NCI-H187 treated with DMSO at 0.1 percent for 48 hours (cell line): ENCODE measurements at places on chromosomes 7 and 10.

- DNase-seq = no peak
Observed at GRCh38 chr7:90830308-90830707, 234.2 kb downstream of the CDK14 start.

DNA sequence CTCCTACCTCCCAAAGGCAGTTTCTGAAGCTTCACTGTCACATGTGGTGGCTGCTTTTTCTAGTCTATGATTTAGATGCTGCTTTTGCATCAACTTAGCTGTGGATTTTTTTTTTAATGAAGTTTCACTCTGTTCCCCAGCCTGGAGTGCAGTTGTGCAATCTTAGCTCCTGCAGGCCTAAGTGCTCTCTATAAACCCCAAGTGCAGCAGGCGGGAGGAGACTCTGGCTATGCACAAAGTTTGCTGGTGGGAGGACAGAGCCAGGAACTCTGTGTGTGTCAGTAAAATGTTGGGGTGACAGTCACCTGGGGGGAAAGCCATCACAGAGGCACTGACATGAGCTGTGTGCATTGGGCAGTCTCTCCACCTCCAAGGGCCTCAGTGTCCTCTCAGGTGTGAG is 138.8 kb upstream of the FAM20C start:
- no peak for DNase-seq

GRCh38 chr10:69856601-69857166 is 55.0 kb downstream of the COL13A1 start:
- DNase-seq = no peak

DNA sequence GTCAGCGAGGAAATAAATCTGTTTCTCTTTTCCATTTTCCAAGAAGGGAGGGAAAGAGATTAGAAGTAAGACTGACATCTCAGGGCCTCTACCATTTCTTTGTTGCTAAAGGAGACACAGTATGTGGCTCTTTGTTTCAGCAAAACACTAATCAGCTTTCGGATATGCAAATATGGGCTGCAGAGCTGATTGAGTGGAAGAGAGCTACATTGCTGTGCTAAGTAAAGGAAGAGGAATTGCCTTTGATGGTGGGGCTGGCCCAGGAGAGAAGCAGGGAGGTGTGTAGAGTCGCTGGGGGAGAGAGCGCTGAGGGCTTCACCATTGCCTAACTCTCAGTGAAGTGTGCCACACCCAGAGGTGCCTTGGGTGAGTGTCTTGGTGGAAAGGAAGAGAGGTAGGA is 284.8 kb downstream of the SDK1 start:
- no peak for DNase-seq

GRCh38 chr7:28961972-28962371 is 3.8 kb upstream of the TRIL start:
- no peak for DNase-seq

DNA sequence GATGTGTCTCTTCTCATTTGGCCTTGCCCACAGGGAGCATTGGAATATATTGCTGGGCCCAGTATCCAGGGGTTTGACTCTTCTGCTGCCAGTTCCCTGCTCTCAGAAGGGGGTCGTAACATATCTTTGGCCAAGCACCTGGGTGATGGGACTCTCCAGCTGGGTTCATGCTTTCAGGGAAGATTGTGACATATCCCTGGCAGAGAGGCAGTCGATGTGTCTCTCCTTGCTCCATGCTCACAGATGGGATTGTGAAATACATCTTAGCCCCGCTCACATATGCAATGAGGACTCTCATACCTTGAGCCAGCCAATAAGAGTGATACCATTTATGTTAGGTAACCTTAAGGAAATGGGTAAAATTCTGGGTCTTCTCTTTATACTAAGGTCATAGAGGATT is 39.2 kb upstream of the ZNF680 start:
- no peak for DNase-seq

DNA sequence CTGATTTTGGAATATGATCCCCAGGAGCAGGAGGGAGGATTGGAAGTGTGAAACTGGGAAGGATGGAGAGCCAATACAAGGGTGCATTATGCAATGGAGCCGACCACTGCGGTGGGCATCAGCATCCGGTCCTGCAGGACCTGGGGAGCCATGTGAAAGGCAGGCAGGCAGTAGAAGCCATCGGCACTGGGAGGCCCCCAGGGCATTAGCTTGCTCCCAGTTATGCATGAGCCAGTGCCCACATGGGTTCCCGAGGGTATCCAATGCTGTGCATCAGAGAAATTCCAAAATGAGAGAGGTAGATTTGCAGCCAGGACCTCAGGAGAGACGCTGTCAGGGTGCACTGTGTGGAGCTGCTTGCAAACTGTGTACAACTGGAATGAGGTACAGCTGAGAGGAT is 8.7 kb upstream of the KCP start:
- DNase-seq = no peak

- no peak for DNase-seq
Observed at GRCh38 chr10:9625304-9625703, 1392.4 kb upstream of the CELF2 start.

DNA sequence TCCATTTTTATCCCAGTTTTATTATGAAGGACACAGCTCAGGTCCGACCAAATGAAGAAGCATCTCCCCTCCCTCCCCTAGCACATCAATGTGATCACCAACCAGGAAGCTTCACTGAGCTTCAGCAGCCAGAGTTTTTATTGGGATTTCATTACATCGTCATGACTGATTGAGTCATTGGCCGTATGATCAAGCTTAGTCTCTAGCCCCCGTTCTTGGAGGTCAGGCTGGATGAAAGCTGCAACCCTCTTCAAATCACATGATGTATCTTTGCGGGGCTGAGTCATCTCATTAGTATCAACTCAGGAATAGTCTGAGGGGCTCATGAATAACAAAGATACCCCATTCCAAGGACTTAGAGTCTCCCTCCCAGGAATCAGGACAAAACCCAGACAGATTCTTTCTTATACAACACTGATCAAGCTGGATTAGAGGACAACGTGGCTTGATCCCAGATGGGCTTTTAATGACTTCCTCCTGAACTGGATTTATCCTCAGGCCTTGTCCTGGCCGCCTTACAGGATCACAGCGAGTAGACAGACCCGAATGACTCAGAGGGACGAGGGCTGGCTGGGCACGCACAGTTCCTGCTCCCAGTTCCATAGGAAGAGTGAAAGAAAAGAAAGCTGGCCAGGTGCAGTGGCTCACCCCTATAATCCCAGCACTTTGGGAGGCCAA is 14.5 kb downstream of the LIMK1 start:
- no peak for DNase-seq

DNA sequence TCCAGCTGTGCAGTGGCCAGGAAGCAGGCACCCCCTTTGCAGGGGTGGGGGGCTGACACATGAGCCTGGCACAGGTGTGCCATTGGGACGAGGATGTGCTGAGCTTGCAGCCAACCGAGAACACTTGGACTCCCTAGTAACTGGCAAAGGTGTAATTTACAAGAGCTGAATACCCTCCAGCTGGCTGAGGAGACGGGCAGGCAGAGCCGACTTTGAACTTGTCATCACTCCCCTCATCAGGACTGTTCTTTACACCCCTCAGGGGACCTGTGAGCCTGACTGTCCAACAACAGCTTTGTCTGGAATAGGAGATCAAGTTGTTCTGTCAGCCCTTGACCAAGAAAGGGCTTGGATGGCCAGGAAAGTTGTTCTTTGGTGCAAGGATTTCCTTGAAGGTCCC is 61.2 kb downstream of the CDH23 start:
- DNase-seq = no peak

DNA sequence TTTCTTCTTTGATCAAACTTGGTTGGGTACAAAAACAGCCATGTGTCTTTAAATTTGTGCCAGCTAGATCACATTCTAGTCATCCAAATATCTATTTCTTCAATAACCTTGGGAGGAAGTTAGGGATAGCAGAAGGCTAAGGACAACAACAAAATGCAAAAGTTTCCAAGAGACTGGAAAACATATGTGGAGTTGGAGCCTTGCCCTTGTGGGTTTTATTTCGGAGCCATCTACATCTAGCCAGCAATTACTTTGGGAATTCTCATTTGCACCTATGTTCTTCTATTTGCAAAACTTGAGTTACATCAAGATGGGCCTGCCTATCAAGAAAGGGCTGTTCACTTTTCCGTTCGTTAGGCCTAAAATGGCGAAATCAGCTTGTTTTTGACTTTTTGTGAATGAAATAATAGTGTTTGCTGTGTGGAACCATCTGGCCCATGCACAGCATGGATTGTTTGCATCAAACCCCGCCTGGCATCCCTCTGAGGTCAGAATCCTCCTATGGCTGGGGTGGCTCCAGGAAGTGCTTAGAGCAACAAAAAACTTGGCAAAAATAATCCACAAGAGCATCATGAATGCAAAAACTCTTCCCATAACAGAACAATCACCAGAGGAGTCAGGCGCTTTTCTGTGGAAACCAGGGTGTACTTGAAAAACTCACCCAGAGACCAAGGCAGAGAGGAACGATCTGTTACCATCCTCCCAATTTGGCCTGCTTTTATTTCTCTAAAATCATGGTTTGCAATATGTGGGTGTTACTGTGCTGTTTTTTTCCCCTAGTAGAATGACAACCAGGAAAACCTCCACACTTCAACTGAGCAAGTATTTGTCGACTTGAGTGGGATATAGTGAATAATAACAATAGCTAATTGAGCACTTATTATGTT is 36.2 kb upstream of the XPNPEP1 start:
- no peak for DNase-seq

DNA sequence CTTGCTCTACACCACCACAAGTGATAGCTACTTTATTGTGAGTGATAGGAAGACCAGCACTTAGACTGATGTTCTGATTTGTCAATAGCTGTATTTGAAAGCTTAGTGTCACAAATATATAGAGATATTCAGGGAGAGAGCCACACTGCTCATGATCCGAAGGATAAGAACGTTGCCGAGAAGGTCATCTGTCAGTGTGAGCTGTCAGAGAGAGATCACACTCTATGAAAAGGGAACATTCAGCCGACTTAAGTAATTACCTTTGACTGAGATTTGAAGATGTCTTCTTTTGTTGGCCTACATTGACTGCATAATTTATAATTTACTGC is 322.6 kb downstream of the TFEC start:
- no peak for DNase-seq

DNA sequence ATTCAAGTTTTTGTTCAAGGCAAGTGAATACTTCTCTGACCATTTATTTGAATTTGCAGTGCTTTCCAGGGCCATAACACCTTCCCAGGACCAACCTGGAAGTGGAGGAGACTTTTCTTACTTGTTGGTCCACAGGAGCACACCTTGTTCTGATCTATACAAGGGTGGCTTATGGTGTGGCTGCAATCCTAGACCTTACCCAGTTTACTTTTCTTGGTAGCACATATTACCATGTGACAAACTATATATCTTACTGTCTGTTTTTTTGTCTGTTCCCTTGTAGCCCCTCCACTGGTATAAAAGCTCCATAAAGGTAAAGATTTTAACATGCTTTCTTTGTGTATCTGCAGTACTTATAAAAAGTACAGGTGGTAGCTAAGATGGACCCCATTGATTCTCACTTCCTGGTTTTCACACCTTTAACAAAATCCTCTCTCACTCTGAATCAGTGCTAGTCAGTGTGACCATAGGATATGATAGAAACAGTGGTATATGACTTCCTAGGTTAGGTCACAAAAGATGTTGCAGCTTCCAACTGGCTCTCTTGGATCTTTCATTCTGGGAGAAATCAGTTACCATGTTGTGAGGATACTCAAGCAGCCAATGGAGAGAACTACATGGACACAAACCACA is 5.6 kb upstream of the ASB4 start:
- no peak for DNase-seq

DNA sequence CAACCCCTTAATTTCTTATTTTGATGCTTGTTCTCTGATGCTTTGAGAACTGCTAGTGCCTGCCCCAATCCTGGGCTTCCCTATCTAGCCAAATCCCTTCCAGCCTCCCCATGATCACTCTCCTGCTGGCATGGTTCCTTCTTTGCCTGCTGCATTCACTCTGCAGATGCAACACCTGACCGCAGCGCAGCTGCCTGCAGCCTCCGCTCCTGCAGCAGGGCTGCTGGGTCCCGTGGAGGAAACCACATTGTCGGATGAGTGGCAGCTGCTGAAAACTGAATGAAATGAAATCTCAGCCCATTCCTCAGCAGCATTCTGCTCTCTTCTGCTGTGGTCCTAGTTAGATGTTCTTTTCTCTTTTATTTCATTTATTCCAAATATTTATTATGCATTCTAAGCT is 320.3 kb downstream of the CCDC3 start:
- no peak for DNase-seq

DNA sequence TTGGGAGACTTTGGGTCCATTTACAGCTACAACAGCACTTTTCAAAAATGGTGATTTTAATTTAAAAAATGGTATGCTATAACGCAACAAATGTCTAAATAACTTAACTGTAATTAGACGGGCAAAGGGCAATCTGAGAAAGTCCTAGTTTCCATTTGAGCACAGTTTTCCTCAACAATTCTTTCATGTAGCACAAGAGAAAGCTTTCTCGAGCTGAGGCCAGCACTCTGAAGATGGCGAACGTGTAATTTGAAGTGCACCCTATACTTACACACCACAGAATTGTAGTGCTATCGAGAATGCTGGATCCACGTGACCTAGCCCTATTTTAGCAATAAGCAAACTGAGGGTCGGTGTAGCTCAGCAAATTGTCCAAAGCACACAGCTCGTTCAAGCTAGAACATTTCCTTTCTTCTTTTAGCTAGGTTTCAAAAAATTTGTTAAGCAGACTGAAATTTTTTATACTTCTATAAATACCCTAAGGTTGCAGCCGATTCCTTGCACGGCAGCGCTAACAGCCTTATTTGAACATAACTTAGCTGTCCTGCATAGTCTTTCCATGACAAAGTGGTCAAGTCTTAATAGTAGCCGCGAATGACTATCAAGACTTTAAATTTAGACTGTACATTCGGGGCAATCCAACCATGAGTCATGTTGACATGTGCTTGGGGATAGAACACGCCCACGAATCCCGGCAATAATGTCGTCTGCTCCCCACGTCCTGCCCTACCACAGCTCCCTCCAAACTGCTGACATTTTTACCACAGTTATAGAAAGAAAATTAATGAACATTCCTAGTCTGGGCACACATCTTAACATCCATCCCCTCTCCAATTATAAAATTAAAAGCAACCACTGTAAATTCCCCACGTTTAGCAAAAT is 10.0 kb downstream of the KLF6 start:
- no peak for DNase-seq

- no peak for DNase-seq
Observed at GRCh38 chr7:36344622-36345021, 45.0 kb upstream of the ANLN start.

GRCh38 chr7:71842381-71842780 is 569.8 kb downstream of the CALN1 start:
- no peak for DNase-seq

GRCh38 chr7:137462847-137463246 is 119.3 kb upstream of the PTN start:
- DNase-seq = no peak

- no peak for DNase-seq
Observed at GRCh38 chr7:2247141-2247995, 5.3 kb downstream of the NUDT1 start.

GRCh38 chr7:20647908-20648776 is 32.7 kb downstream of the ABCB5 start:
- peak; percentile 3 for DNase-seq

- DNase-seq = no peak
Observed at GRCh38 chr7:77454802-77455201, 38.7 kb upstream of the GSAP start.
